ENCODE measurements at places on chromosomes 4 and X.

GRCh38 chr4:170051402-170051801 lies 25.2 kb upstream of the MFAP3L start:
- no peak for DNase-seq

- no peak for DNase-seq
These were observed 37.8 kb downstream of the UCHL1 start for GRCh38 chr4:41294445-41295062.

- no peak for DNase-seq
These were observed 13.9 kb upstream of the BMPR1B start for GRCh38 chr4:94743838-94744237.

GRCh38 chrX:75623535-75623934 lies 100.7 kb upstream of the ZDHHC15 start:
- no peak for DNase-seq

- DNase-seq, result peak; percentile 90
These were observed at the start of gene NALF2 for GRCh38 chrX:69503782-69504625. TSS of gene NALF2 (plus strand) at chrX:69504326. CDS start at chrX:69505283, 957 bp downstream.

DNA sequence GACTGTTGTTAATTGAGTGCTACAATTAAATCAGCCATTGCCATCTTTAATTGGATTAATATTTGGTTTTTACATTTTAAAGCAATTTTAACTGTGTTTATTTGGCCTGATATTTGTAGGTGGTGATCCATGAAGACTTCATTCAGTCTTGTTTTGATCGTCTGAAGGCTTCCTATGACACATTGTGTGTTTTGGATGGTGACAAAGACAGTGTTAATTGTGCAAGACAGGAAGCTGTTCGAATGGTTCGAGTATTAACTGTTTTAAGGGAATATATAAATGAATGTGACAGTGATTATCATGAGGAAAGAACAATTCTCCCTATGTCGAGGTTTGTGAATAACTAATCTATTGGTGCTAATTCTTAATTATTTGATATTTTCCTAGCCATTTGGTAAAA lies 82.6 kb downstream of the USP9X start:
- no peak for DNase-seq

DNA sequence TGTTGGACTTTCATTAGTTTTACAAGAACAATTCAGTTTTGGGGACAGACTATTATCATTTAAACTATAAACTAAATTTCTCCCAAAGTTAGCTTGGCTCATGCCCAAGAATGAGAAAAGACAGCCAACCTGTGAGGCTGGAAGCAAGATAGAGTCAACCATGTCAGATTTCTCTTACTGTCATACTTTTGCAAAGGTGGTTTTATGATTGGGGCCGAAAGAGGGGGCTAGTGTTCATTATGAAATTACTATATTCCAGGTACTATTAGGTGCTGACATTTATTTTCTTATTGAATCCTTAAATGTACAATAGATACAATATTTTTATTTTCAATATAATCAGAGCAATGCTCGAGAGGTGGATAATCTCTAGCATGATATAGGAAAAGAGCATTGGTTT lies 30.6 kb downstream of the HERC6 start:
- DNase-seq, result no peak

DNA sequence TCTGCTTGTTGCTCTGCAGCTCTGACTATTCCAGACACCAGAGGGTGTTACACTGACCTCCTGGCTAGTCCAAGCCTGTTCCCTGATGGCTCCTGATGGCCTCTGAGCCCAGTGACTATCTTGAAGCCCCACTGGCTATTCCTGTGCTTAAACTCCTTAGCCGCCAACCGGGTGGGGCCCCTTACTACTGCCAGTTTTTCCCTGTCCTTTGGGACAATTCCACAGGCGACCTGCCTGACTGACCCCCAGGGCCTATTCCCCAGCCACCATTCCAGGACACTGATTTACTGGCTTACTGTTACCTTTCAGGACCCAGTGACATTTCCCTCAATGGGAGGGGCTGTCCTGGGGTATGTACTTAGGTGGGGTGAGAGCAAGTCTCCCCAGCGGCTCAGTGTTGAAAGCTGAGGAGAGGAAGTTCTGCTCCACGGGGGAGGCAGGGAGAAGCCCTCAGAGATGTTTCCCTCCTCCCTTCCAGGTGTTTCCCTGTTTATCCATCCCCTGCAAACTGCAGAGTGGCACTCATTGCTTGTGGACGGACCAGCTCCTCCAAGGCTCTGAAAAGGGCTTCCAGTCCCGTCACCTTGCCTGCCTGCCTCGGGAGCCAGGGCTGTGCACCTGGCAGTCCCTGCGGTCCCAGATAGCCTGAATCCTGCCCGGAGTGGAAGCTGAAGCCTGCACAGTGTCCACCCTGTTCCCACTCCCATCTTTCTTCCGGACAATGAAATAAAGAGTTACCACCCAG lies 4.0 kb downstream of the TIMP1 start:
- peak; percentile 1 for DNase-seq

- no peak for DNase-seq
These were observed 150.3 kb downstream of the PCDH7 start for GRCh38 chr4:30870513-30870912.

- DNase-seq, result no peak
These were observed 56.8 kb upstream of the TXK start for GRCh38 chr4:48190839-48191238.

GRCh38 chr4:15809058-15809457 lies 30.9 kb downstream of the CD38 start:
- no peak for DNase-seq

- DNase-seq, result no peak
These were observed 119.0 kb upstream of the MYOZ2 start for GRCh38 chr4:119016636-119017035.

DNA sequence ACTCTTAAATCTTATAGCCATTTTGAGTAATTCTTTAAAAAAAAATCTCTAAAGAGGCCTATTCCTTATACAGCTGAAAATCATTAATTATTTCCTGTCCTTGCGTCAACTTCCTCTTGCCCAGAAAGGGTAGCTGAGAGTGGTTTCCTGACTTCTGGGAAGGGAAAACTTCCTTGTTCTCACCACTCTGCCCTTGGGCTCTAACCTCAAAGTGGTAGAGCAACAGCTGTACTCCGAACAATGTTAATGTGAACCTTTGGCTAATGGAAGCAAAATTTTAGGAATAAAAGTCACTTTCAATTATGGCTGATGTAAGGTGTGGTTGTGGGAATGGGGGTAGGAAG lies 15.3 kb downstream of the KLHL2 start:
- no peak for DNase-seq

GRCh38 chrX:17976955-17977354 lies 115.9 kb upstream of the RAI2 start:
- no peak for DNase-seq

- no peak for DNase-seq
These were observed 445.5 kb upstream of the NDST3 start for GRCh38 chr4:117588771-117589170.

DNA sequence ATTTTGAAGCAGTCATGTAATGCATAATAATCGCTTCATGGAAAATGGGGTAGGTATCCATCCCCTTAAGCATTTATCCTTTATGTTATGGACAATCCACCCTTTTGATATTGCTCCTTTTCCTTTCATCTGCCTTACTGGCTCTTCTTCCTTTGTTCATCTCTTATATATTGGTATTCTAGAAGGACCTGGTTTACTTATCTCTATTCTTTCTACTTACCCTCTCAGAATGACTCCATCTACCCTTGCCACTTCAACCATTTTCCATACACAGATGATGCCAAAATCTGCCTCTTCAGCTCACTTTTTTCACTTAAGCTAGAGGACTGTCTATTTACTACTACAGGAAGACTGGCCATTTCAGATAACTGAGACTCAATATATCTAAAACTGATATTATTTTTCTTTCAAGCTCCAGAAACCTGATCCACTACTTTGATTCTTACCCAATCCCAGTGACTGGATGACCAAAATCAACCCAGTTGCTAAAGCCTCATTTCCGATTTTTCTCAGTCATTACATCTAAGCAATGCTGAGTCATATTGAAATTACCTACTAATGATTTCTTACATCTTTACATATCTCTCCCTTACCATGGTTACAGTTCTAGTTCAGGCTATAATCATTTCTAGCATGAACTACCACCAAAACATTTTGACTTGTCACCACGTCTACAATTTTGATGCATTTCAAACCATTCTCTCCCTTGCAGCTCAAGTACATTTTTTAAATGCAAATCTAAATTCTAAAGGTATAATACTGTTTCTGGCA lies 93.7 kb downstream of the FAAH2 start:
- no peak for DNase-seq

- no peak for DNase-seq
These were observed 71.9 kb downstream of the WDFY3 start for GRCh38 chr4:84894621-84895020.

GRCh38 chr4:37780444-37781130 lies 45.9 kb upstream of the PGM2 start:
- no peak for DNase-seq

GRCh38 chrX:37638047-37638446 lies 47.5 kb upstream of the XK start:
- DNase-seq, result no peak

DNA sequence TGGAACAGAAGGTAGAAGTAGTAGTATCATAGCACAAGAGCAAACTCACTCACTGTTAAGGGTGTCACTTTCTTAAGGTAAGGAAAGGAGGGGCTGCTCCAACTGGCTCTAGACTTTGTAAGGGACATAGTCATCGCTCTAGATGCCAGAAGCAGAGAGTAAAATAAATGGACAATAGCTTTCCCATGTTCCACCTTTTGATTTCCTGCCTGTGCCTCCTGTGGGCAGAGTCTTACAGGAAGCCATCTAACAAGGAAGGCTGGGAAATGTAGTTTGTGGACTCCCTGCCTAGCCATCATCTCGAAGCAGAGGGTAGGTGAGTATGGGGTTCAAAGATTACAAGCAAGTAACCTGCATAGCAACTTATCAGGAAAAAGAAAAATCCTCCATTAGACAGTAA lies 1.7 kb upstream of the METTL14 start:
- DNase-seq, result peak; percentile 53

GRCh38 chr4:3675251-3676115 lies 90.7 kb upstream of the ADRA2C start:
- no peak for DNase-seq

GRCh38 chrX:23699636-23700194 lies 32.4 kb downstream of the PRDX4 start:
- DNase-seq, result no peak

DNA sequence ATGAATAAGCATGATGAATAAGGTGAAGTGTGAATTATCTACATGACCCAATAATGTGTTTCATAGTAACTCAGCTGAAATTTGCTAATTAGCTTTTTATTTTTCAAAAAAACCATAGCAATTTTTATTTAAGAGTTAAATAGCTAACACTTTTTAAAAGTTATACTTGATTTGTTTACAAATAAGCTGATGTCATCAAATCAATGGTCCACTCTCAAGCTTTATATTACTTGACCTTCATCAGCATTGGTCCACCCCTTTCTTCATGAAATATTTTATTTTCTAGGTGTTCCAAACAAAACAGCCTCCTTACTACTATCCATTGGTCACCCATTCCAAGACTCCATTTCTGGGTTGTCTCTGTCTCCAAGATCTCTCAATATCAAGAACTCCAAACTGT lies 649.0 kb upstream of the TENM3 start:
- no peak for DNase-seq

GRCh38 chr4:56976283-56976836 lies 1.0 kb downstream of the NOA1 start:
- DNase-seq, result peak; percentile 47

- DNase-seq, result no peak
These were observed 660.3 kb upstream of the PRKX start for GRCh38 chrX:4373791-4374190.

DNA sequence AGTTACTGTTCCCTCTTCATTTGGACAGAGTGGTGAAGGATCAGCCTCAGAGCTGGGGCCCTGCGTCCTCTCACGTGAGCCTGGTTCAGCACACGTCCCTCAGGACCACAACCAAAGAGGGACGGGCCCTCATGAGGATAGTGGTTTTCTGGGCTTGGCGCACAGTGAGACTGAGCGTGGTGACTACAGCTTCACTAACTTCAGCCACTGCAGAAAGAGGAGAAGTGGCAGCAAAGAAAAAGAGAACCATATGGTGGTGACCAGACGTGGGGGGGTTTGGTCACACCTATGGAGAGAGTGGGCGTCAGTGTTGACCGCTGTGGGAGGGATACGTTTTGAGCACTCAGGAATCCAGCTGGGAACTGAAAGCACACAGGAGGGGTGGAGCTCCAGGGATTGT lies 21.8 kb upstream of the TNIP3 start:
- no peak for DNase-seq

DNA sequence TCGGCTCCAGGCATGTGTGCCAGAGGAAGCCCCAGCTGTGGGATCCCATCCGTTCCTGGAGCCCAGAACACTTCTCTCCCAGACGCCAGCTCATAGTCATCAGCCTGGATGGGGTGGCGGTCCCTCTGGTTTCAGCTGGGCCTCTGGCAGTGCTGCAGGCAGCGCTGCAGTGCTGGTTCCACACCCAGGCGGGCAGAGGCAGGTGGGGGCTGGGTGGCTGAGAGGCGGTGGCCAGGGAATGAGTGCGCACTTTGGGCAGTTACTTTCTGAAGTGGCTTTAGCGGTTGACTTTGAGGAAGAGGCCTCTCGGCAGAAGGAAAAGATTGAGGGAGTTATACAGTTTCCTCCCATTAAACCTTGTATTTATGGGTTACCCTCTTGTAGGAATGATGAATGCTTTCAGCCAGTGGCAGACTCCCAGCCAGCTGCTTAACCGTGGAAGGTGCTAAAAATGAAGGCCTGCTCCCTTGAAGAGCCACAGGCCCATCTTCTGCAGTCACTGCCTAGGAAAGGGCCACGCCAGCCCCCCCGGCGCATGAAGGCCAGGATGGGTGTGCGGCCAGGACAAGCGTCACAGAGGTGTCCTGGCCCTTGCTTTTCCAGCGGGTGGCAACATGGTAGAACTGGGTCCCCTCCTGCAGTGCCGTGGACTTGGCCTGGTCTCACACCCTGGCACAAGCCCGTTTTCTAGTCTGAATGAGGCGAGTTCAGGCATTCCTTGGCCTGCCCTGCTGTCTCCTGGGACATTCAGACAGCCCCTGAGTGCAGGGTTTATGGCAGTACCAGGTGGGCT lies 9.9 kb downstream of the TADA2B start:
- no peak for DNase-seq

DNA sequence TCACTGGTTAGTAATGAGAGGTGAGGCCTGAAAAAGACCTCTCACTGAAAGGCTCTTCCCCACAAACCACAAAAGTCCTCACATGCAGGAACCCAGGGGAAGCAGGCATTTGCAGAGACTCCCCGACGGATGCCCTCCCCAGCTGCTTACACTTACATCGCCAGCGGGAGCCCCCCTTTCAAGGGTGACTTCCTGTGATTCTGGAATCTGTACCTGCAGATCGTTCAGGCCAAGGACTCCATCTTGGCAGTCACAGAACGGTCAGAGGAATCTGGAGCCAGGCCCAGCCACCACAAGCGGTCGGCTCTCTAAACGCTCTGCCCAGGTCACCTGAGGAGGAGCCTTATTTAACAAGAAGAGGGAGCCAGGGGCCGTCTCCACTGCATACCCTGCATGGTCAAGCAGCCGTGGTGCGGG lies 71.3 kb upstream of the STS start:
- DNase-seq, result no peak
